Liver (tissue), 10 donors: ENCODE measurements at places on chromosomes 1 and 21.

DNA sequence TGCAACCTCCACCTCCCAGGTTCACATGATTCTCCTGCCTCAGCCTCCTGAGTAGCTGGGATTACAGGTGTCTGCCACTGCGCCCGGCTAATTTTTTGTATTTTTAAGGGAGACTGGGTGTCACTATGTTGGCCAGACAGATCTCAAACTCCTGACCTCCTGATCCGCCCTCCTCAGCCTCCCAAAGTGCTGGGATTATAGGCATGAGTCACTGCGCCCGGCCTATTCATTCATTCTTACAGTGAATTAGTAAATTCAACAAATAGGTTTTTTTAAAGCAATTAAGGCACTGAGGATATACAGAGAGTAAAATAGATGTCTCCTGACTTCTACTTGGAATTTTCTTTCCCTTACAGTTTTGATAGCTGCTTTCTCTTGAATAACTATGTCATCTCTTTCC, 43.5 kb downstream of the CDC42 start:
- H3K4me1 ChIP-seq, result no peaks in the 10 kb centered on the region
- H3K27ac ChIP-seq, result no peak overlapping the region
- no peak overlapping the region for H3K4me3 ChIP-seq
- H3K27me3 ChIP-seq, result no peaks in the 10 kb centered on the region

DNA sequence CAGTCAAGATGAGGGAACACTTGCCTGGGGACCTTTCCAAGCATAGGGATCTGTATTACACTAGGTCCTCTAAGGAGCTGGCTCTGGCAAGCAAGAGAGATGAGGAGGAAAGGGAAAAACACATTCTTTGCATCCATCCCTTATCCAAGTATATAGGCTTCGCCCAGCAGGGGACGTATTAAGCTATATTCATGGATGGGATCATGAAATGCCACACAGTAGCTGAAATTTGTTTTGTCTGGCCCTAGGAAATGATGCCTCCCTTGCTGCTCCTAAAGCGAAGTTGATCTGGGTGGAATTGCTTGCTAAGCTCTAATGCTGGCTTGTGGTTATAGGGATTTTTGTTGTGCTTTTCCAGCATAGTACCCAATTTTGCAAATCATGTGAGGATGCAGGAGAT, 32.1 kb downstream of the CENPF start:
- H3K4me3 ChIP-seq, result no peak overlapping the region
- H3K4me1 ChIP-seq, result no peaks in the 10 kb centered on the region
- no peaks in the 10 kb centered on the region for H3K27me3 ChIP-seq
- DNase-seq, result no peak
- no peak overlapping the region for H3K27ac ChIP-seq

DNA sequence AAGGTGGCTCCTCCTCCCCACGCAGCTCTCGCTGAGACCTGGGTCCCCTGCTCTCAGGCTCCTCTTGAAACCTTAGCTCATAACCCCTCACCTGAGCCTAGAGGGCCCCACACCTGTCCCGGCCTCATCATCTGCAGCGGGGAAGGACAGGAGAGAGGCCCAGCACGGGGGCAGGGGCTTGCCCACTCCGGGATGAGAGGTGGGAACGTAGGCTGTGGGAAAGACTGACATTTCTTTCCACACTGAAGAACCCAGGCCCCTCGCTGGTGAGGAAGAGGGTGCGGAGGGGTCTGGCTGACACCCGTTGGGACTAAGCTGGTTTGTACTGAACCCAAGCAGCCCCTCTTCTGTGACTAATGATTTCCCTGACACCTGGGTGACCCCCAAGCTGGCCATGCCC, 14.0 kb upstream of the NES start:
- H3K27me3 ChIP-seq, result peaks cover 2% of the 10 kb centered on the region
- no peak for DNase-seq
- H3K36me3 ChIP-seq, result no peaks in the 10 kb centered on the region
- no peak overlapping the region for H3K4me3 ChIP-seq

GRCh38 chr1:55216096-55216495, 932 bp upstream of the USP24 start:
- H3K27ac ChIP-seq, result peak overlapping the region; percentile 84
- peak overlapping the region; percentile 84 for H3K4me3 ChIP-seq
- H3K36me3 ChIP-seq, result no peaks in the 10 kb centered on the region
- H3K27me3 ChIP-seq, result no peaks in the 10 kb centered on the region
- peaks cover 31% of the 10 kb centered on the region for H3K4me1 ChIP-seq

- no peak for DNase-seq
- no peak overlapping the region for H3K27ac ChIP-seq
- H3K36me3 ChIP-seq, result no peaks in the 10 kb centered on the region
- H3K4me3 ChIP-seq, result no peak overlapping the region
Measured at GRCh38 chr1:229578168-229579058, 19.9 kb upstream of the ABCB10 start.

DNA sequence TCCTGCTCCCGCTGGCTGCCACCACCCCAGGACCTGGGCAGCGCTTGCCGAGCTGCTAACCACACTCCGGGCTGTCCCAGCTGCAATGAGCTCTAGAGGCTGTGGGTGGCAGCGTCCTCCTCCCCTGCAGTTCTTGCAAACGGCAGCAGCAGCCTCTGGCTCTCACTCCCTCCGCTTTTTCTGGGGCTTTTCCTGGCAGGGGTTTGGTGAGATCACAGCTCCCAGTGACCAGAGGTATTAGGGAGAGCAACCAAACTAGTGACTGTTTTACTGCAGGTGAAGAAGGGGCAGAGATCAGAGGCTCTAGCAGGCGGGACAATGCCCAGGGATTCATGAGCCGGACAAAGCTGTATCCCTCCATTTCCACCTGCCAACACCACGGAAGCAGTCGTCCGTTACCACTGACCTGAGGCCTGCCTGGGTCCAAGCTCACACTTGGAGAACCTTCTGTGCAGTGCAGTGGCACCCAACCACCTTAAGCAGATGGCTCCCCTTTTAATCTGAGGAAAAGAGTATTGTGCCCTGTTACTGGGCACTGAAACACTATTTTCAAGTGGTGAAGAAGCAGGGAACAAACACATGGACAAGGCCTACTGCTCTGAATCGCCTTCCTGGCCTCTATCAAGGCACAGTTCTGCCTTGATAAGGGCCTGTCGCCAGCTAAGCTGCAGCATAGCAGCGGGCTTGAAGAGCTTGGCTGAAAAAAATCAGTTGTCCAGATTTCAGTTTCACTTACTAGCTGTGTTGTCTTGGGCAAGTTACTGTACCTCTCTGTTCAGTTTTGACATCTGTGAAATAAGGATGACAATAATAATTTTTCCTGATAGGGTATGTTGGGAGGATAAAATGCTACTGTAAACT, at the start of gene F5:
F5 (minus strand) TSS at position 87 of the 861 bp plus-strand sequence. CDS start 95 bp downstream, outside the sequence.
- H3K4me1 ChIP-seq, result peaks cover 31% of the 10 kb centered on the region
- DNase-seq, result peak; percentile 70
- H3K27me3 ChIP-seq, result no peaks in the 10 kb centered on the region
- H3K27ac ChIP-seq, result peak within 1 kb of the TSS; percentile 94
- H3K36me3 ChIP-seq, result peaks cover 1% of the 10 kb centered on the region

DNA sequence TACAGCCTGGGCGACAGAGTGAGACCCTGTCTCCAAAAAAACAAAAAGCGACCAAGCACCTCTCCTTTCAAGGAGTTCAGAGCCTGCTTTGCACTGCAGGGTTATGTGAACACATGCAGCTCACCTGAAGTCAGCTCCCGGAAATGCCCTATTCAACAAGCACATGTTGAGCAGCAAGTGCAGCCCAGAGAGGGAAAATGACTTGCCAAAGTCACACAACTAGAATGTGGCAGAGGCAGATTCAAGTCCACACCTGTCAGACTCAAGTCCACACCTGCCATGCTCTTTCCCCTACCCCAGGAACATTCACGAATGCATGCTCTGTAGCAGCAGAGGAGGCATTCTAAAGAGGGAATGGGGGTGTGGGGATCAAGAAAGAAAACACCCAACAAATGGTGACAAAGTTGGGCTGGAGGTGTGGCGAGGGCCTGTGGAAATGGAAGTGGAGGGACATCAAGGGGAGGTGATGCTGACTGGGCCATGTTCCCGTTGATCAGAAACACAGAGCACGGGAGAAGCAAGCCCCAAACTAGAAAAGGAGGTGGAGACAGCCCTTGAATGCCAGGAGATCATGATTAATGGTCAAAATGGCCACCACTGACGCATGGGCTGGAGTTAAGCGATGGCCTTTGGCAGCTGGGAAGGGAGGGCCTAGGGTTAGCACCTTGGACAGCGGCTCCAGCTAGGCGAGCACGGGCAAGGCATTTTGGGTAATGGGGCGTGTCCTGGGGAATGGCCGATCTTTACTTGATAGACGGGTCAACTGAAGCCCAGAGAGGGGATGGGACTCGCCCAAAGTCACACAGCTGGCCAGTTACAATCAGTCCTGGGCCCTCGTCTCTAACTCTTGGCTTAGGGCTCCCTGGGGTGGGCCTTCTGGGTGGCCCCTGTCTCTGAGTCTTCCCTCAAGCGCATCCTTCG, 21.5 kb downstream of the RAP1GAP start:
- peak; percentile 71 for DNase-seq
- H3K27ac ChIP-seq, result no peak overlapping the region
- H3K36me3 ChIP-seq, result no peaks in the 10 kb centered on the region
- no peak overlapping the region for H3K4me3 ChIP-seq
- peaks cover 3% of the 10 kb centered on the region for H3K4me1 ChIP-seq

DNA sequence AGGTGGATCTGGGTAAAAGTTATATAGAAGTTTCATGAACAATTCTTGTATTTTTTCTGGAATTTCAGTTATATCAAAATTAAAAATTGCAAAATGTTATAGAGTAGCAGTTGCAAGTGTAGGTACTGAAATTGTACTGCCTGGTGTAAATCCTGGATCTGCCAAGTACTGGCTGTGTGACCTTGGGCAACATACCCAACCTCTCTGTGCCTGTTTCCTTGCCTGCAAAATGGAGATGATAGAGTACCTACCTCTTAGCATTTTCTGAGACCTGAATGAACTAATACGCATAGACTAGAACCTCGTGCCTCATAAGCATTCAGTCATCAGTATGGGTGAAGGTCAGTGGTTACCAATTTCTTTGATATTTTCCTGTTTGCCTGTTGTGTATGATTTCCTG, 290.0 kb upstream of the KAZN start:
- no peaks in the 10 kb centered on the region for H3K36me3 ChIP-seq
- DNase-seq, result no peak
- no peaks in the 10 kb centered on the region for H3K27me3 ChIP-seq
- H3K4me1 ChIP-seq, result no peaks in the 10 kb centered on the region

- no peak for DNase-seq
- no peaks in the 10 kb centered on the region for H3K27me3 ChIP-seq
- no peak overlapping the region for H3K27ac ChIP-seq
- no peak overlapping the region for H3K4me3 ChIP-seq
- H3K36me3 ChIP-seq, result no peaks in the 10 kb centered on the region
Measured at GRCh38 chr1:78322928-78323680, 167.7 kb upstream of the PTGFR start.

DNA sequence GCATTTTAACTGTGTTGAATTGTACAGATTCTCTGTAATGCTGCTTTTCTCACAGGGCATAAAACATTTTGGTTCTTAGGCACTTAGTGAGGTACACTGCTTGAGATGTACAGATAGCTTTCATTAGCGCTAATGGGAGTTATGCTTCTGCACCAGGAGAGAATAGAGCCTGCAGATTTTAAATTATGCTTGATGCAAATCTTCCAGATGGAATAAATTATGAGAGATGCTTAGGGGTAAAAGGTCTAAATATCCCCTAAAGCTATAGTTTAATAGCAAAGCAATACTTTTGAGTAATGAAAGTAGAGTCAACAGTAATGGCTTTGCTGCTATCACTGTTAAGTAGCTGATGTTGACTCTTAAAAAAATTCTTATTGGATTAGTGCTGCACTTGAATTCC, 248.9 kb downstream of the S1PR1 start:
- H3K36me3 ChIP-seq, result no peaks in the 10 kb centered on the region
- H3K27ac ChIP-seq, result no peak overlapping the region
- H3K27me3 ChIP-seq, result no peaks in the 10 kb centered on the region
- no peaks in the 10 kb centered on the region for H3K4me1 ChIP-seq
- H3K4me3 ChIP-seq, result no peak overlapping the region

DNA sequence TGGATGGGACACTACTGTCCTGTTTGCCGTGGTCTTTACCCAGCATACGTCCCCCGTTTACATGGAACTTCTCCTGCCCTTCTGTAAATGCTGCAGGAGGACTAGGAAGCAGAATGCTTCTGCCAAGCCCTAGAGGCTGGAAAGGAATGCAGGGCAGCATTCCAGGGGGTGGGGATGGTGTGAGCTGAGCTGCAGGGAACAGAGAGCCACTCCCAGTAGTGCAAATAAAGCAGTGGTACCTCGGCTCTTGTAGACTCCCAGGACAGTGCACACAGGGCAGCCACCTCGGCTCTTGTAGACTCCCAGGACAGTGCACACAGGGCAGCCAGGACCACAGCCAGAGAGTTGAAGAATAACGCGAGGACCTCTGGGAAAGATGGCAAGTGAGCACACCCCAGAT, 35.4 kb downstream of the PTPRU start:
- H3K27me3 ChIP-seq, result no peaks in the 10 kb centered on the region
- H3K27ac ChIP-seq, result no peak overlapping the region
- peaks cover 2% of the 10 kb centered on the region for H3K4me1 ChIP-seq
- no peaks in the 10 kb centered on the region for H3K36me3 ChIP-seq
- DNase-seq, result no peak

- H3K27me3 ChIP-seq, result no peaks in the 10 kb centered on the region
- H3K27ac ChIP-seq, result no peak overlapping the region
- peaks cover 31% of the 10 kb centered on the region for H3K36me3 ChIP-seq
Measured at GRCh38 chr21:42913476-42913875, 12.0 kb downstream of the ERVH48-1 start.

- H3K4me1 ChIP-seq, result peaks cover 10% of the 10 kb centered on the region
- no peaks in the 10 kb centered on the region for H3K36me3 ChIP-seq
- peak; percentile 56 for DNase-seq
- peak overlapping the region; percentile 83 for H3K4me3 ChIP-seq
Measured at GRCh38 chr1:58782178-58783089, 1.4 kb downstream of the JUN start.

GRCh38 chr1:156444407-156445001, 56.1 kb downstream of the MEF2D start:
- peaks cover 16% of the 10 kb centered on the region for H3K27me3 ChIP-seq
- no peak overlapping the region for H3K4me3 ChIP-seq
- no peak overlapping the region for H3K27ac ChIP-seq
- H3K36me3 ChIP-seq, result no peaks in the 10 kb centered on the region
- no peak for DNase-seq

DNA sequence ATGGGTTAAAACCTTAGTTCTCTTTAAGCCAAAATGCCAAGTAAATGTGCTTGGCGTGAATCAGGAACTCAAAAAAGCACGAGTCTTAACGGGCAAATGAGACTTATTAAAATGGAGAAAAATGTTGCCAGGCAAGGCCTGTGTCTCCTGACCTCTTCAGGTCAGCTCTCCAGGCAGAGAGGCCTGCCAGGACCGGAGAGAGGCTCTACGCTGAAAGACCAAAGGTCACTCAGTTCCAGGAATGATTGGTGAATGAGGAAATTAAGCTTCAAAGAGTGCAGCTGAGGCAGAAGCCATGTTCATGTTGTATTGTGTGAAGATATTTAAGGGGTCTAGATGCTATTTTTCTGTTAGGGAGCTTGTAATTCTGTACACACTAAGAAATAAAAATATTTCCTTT, 66.6 kb downstream of the SPAG17 start:
- H3K36me3 ChIP-seq, result no peaks in the 10 kb centered on the region
- H3K27ac ChIP-seq, result peak overlapping the region; percentile 48
- no peaks in the 10 kb centered on the region for H3K27me3 ChIP-seq
- DNase-seq, result no peak
- peaks cover 33% of the 10 kb centered on the region for H3K4me1 ChIP-seq
